Stimulated activated CD4-positive, alpha-beta T cell treated with anti-CD3 and anti-CD28 coated beads, TNF-alpha, amount 100 ng/mL, for 1 hour (primary cell): ENCODE measurements at places on chromosomes 5 and 9.

DNA sequence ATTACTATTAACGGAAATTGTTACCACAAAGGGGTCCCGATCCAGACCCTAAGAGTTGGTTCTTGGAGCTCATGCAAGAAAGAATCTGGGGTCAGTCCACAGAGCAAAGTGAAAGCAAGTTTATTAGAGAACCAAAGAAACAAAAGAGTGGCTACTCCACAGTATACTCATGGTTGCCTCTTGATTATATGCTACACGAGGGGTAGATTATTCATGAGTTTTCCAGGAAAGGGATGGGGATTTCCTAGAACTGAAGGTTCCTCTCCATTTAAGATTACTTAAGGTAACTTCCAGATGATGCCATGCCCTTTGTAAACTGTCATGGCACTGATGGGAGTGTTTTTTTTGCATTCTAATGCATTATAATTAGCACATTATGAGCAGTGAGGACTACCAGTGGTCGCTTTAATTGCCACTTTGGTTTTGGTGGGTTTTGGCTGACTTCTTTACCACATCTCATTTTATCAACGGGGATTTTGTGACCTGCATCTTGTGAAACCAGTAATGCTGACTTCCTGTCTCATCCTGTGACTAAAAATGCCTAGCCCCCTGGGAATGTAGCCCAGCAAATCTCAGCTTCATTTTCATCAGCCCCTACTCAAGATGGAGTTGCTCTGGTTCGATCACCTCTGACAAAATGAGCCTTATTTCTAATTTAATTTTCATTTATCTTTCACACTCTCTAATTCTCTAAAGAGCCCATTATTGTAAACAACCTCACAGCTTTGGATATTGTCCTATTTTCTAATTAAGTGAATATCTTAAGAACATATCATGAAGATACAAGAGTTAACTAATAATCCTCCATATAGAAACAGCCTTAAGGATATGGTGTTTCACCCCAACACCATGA, 336.3 kb downstream of the RASEF start:
- DNase-seq = no peak

DNA sequence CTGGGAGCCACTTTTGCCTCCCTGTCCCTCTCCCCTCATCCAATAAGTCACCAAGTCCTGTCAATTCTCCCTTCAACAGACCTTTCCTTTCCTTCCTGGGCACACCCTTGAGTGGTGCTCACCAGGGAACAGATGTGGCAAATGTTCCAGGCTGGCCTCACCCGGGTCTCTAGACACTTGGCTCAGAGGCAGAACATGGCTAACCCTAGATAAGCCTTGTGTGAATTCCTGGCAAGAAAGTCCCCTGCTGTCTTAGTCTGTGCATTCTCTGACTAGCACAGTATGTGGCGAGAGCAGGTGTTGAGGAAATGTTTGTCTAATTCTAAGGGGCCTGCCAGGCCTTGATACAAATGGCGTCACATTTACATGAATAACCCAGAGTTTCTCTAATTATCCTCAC, 41.2 kb upstream of the PTGS1 start:
- no peak for DNase-seq

DNA sequence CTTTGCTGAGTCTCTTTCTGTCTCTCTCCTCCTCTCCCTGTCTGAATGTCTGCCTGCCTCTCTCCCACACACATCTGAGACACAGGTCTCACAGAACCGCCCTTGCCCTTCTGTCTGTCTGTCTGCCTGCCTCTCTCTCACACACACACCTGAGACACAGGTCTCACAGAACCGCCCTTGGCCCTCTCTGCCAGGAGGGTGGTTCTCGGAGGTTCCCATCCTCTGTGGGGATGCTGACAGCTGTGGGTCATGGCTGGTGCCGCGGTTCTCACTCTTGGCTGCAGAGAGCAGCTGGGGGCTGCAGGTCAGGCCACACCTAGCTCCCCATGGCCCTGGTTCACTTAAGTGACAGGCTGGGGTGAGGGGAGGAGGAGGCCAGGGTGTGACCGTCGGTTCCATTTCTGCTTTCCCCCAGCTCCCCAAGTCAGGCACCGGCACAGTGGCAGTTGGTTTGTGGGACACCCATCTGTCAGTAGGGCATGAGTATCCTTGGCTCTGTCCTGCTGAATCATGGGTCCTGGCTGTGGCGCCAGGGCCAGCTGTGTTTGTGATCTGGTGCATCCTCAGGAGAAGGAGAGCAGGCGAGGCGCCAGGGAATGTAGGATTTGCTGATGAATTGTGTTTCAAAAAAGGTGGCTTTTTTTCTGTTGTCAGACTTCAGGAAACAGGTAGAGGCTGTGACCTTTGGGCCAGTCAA, 42.3 kb upstream of the CLPTM1L start:
- no peak for DNase-seq

GRCh38 chr5:163453705-163454104, 6.2 kb downstream of the NUDCD2 start:
- no peak for DNase-seq

DNA sequence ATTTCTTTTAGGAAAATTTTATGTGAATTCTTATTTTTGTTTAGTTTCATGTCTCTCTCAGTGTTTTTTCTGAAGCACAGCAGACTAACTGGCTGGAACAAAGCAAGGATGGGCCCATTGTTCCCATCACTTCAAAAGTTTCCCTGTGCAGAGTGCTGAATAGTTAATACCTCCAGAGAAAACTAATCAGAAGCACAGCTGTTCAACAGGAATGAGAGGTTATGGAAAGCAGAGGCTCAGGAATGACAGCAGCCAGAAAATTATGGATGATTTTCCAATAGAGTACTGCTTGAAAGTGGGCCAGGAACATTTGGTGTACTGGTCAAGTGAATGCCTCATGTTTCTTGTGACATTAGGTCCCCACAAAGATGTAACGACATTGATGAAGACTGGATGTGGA, 173.0 kb upstream of the TARS1 start:
- no peak for DNase-seq

GRCh38 chr5:60977956-60978737, 33.1 kb downstream of the NDUFAF2 start:
- DNase-seq = no peak

DNA sequence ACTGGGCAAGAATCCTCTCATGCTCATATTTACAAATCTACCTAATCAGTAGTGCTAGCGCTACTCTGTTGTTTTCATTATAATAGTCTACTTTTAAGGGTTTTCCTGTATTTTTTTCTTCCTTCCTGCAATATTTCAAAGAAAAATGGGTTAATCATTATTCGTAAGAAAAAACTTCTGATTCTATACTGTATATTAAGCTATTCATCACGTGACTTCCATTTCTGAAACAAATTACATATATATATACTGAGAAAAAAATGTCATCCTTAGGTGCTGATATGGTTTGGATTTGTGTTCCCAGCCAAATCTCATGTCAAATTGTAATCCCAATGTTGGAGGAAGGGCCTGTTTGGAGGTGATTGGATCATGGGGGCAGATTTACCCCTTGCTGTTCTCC, 197.0 kb downstream of the FBXL17 start:
- DNase-seq = no peak

GRCh38 chr5:107958861-107959260, 288.1 kb upstream of the EFNA5 start:
- no peak for DNase-seq

GRCh38 chr9:94577571-94577970, 16.1 kb downstream of the FBP2 start:
- DNase-seq = no peak

- DNase-seq = no peak
Measured at GRCh38 chr5:126052791-126053190, 370.4 kb upstream of the GRAMD2B start.

DNA sequence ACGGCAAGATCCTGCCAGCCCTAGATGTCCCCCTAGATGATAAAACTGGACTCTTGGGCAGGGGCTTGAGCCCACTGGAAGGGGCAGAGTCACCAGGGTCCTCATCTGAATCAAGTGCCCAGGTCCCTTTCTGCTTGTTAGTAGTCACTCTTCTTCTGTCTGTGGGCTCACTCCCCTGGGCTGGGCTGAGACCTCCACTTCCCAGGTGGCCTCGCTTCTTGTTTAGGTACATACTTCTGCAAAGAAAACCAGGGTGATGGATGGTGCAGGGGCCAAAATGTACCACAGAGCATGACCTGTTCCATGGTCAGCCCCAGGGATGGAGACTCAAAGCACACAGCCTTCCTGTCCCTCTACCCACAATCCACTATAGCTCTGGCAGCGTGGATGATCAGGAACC, 845 bp upstream of the SLC46A2 start:
- DNase-seq = no peak

DNA sequence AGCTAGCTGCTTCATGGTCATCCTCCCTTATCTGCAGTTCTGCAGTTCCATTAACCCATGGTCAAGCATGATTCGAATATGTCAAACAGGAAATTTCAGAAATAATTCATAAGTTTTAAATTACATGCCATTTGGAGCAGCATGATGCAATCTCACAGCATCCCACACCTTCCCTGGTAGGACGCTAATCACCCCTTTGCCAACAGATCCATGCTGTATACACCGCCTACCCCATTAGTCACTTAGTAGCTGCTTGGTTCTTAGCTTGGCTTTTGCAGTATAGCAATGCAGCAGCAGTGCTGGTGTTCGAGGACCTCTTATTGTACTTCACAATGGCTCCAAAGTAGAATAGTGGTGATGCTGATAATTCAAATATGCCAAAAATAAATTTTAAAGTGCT, 739.7 kb upstream of the CDH9 start:
- DNase-seq = no peak

GRCh38 chr9:120877276-120878034, 467 bp upstream of the PHF19 start:
- peak; percentile 38 for DNase-seq

GRCh38 chr5:108700930-108701329, 46.8 kb upstream of the FER start:
- DNase-seq = no peak

DNA sequence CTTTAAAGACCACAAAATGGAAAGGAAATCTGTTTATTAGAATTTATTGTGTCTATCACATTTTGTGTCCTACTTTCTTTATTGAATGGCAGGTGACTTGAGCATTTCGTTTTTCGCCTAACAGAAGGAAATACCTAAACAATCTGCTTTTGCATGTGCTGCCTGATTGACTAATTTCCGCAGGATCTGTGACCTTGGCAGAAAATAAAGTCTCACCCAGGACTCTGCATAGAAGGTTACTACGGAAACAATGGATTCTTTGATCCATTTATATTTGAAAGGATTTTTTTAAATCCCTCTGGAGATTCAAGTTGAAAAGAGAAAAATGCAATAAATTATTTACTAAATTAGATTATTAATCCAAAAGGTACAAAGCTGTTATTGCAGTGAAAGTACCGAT, 61.0 kb upstream of the CAST start:
- no peak for DNase-seq

DNA sequence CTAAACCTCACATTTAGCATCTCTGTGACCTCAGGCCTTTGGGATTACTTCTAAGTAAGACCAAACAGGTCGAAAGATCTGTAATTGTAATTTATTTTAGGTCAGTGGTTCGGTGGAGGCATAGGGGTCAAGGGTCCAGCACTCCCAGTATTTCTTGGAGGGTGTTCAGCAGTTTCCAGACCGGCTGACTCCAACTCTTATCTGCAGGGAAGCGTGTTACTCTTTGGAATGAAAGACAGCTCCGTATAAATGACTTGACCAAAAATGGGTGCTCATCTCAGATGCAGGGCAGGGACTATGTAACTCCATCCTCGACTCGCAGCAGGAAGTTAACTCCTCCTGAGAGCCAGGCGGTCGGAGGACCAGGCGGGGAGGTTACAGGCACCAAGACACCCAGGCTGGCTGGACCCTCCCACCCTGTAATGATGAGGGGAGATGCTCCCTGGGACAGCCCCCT, 620 bp upstream of the VPS13A start:
- no peak for DNase-seq

GRCh38 chr9:134216449-134216951, 52.1 kb upstream of the RNU6ATAC start:
- DNase-seq = no peak

DNA sequence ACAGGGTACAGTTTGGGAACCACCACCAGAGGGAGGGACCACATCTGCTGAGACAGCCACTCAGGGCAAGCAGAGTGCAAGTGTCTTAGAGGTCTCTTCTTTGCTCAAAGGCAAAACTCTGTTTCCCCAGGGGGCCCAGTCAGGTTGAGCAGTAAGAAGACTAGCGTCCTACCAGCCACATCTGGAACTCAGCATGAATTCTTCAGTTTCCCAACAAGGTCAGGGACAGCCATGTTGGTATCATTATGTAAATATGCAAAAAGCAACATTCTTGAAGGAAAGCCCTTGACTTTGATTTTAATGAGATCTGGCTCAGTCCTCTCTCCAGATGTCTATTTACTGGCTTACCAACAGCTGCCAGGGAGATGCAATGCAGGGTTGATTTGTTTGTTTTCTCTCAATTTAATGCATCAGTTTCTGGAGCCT, 46.7 kb downstream of the TGFBI start:
- DNase-seq = no peak

DNA sequence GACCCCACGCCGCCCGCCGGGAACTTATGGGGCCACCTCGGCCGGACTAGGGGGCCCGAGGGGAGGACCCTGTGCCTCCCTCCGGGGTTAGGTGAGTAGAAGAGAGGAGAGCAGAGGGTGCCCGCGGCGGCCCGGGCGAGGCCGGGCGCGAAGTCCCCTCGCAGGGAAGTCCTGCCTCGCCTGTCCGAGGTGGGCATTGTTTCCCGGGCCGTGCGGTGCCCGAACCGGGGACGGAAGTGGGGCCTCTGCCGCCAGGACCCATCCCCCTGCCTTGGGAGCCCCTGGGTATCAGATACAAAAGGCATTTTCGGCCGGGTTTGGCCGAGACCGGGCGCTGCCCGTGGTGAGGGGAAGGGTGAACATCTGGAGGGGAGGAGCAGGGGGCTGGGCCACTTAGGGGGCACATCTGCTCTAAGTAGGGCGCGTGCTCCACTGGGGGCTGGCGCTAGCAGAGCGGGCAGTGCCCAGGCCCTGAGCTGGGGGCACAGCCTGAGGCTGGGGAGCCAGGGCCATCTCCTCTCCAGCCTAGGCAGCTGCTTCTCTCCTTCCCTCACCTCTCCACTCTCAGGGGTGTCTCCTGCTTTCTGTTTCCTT, 48.2 kb downstream of the DAB2IP start:
- no peak for DNase-seq

GRCh38 chr9:2242831-2243330, 227.7 kb downstream of the SMARCA2 start:
- DNase-seq = no peak

- no peak for DNase-seq
Measured at GRCh38 chr5:160694896-160695295, 157.1 kb downstream of the ATP10B start.

- no peak for DNase-seq
Measured at GRCh38 chr5:10474521-10475075, 32.9 kb downstream of the ROPN1L start.

DNA sequence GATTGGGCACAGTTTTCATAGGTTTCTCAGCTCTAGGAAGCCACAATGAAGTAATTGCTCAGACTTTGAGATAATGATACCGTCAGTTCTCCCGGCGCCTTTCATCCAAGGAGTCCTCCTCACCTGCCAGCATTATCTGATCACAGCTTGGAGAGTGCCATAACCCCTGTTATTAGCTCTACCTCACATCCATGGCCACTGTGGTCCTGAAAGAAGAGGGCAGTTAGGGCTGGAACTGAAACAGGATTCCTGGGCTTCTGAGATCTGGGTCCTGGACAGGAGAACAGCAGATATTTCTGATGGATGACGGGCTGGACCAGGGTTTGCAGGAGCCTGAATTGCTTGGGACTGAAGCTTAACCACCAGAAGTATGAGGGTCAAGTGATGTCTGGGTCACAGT, 13.5 kb downstream of the RGS3 start:
- DNase-seq = no peak

GRCh38 chr9:97473717-97474116, 27.7 kb upstream of the TMOD1 start:
- no peak for DNase-seq
